ENCODE measurements at places on chromosomes 2 and 18.

DNA sequence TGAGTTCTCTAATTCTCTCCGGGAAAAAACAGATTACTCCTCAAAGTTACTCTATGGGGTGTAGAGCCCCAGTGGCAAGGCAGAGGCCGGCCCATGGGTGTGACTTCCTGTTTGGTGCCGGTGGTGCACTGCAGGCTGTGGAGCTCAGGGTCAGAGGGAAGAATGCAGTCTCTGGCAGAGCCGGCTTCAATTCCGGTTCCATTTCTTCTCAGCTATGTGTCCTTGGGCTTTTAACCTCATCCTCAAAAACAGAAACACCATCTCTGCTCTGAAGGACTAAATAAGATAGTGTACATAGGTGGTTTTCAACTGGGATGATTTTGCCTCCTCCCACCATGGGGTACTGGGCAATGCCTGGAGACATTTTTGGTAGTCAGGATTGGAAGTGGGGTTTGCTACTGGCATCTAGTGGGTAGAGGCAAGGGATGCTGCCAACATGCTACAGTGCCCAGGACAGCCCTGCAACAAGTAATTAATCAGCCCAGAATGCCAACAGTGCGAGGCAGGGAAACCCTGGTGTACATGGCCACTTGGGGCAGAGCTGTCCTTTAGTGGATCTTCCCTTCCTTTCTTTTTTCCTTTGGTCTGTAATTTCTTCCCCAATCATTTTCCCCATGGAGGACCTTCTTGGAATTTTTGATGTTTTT lies 81.2 kb downstream of the INSIG2 start:
- DNase-seq: no peak

DNA sequence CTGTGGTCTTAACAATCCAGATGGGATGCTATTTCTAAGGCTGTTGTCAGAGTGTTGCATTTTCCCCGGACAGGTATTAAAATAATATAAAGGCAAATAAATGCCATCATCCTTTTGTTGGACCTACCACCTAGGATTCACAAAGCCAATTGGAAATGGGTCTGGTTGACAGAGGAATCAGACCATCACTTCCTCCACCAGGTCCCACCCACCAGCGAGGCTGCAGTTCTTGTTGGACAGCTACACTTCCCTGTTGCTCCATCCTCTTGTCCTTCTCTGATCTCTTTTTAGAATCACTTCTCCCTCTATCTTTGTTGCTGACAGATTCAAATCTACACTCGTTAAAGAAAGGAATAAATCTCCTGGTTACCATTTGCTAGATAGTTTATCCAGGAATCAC lies 1.1 kb downstream of the TMEM169 start:
- DNase-seq: no peak

GRCh38 chr18:72849671-72850070 lies 18.1 kb downstream of the NETO1 start:
- no peak for DNase-seq

DNA sequence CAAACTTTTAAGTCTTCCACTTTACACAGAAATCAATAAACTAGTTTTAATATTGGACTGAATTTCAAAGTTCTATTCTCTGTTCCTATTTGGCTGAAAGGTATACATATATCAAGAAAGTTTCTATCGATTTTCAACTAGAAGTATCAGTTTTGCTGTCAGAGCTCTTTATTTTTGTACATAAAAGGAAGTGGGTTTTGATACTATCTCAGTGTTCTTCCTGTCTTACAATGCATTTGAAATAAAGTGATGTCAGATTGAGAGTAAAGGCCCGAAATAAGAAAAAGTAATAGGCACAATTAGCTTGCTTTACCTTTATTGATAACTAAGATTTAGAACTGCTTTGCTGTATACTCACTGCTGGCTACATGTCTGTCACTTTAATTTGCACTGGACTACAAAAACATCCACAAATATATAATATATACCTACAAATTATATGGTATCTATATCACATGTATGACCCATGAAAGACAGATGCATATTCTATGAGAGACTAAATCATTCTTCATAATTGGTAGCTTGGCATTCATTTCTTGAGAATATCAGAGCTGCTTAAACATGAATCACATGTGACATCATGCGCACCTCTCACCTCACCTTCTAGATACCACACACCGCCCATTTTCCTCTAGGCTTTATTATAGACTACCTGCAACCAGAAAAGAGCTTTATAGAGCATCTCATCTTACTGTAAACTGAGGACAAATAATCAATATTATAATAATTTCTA lies 83.6 kb downstream of the ASXL2 start:
- DNase-seq: no peak

- no peak for DNase-seq
Measured at GRCh38 chr2:138123741-138124140, 159.5 kb downstream of the HNMT start.

GRCh38 chr2:78070693-78071092 lies 548.5 kb upstream of the LRRTM4 start:
- no peak for DNase-seq

Data from cortex of kidney (tissue), 1 donor.